Fibroblast of upper back skin (primary cell): ENCODE measurements at places on chromosomes 3 and 15.

- no peak for DNase-seq
Measured at GRCh38 chr15:95958382-95958781, 372.1 kb upstream of the NR2F2 start.

GRCh38 chr3:181565416-181565815 lies 146.3 kb upstream of the SOX2 start:
- no peak for DNase-seq

DNA sequence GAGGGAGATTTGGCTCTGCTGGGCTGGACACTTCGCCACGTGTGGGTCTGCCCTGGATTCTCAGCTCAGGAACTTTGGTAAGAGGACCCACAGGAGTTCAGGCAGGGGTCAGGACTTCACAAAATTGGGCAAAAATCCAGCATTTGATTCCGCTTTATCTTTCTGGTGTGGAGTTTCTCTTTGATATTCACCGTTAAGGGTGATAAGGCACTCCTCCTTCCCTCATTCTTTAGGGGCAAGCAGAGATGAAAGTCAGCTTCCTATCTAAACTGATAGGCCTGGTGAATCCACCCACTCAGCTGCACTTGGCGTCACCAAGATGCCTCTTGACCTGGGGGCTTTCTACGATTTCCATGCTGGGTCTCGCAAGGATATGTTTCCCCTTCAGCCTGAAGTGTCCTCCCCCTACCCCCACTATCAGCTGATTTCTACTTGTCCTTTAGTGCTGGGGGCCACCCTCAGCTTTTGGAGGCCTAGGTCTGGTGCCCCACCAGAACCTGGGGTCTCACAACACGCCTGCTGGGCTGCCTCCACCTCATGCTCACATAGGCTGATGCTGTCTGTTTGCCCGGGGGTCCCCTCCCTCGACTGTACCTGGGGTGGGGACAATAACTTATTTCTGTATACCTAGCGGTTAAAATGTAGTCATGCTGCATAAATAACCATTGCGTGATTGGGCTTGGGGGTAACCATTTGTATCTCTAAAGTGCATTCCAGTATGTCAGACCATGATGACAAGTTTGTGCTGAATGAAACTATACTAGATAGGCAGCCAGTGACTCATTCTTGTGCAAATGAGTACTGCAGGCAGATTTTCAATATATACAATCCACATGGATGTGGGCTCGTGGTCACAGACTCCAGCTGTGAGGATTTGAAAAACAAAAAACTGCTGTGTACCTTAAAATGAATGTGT lies 248.3 kb downstream of the ADAMTS17 start:
- peak; percentile 90 for DNase-seq

- DNase-seq = peak; percentile 73
Measured at GRCh38 chr3:76410762-76411281, 625.5 kb upstream of the ZNF717 start.

DNA sequence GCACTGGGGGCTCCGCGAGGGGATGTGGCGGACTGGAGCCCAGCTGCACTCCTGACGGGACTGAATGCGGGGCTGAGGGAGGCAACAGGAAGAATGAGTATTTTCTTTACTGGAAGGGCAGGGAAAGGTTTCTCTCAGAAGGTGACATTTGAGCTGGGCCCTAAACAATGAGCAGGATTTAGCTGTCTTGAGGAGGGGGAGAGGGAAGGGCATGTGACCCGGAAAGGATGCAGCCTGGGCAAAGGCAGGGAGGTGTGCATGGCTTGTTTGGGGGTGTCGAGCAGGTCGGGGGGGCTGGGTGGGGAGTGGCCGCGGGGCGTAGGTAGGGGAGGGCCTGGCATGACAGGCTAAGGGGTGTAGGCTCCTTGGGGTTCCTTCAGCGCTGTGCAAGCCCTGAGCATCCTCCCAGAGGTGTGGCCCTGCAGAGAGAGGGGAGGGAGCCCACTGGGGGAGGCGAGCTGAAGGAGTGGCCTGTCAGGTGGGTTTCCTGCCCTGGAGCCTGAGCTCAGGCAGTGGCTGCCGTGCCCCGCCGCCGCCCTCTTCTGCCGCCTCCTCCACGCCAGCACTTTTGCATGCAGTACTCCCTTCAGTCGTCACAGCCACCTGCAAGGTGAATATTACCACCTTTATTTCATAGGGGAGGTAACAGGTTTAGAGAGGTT lies 17.2 kb upstream of the ANKDD1A start:
- no peak for DNase-seq

DNA sequence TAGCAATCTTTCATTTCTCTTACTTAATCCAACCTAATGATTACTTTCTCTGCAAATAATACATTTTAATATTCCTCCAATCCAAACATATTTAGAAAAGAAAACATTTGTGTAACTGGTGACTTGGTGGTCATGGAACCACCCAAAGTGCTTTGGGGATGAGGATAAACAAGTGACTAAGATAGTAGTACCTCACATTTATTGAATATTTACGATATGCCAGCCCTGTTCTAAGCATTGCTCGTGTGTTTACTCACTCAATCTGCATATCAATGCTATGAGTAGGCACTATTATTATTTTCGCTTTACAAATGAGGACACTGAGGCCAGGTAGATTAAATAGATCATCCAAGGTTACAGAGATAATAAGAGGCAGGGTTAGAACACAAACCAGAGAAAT lies 189.5 kb downstream of the SHOX2 start:
- DNase-seq = no peak

GRCh38 chr15:75835990-75836958 lies 7.0 kb upstream of the UBE2Q2 start:
- no peak for DNase-seq

GRCh38 chr3:52136513-52136912 lies 17.7 kb downstream of the POC1A start:
- DNase-seq = no peak

GRCh38 chr15:21261965-21262850 lies 178.1 kb downstream of the POTEB3 start:
- no peak for DNase-seq

DNA sequence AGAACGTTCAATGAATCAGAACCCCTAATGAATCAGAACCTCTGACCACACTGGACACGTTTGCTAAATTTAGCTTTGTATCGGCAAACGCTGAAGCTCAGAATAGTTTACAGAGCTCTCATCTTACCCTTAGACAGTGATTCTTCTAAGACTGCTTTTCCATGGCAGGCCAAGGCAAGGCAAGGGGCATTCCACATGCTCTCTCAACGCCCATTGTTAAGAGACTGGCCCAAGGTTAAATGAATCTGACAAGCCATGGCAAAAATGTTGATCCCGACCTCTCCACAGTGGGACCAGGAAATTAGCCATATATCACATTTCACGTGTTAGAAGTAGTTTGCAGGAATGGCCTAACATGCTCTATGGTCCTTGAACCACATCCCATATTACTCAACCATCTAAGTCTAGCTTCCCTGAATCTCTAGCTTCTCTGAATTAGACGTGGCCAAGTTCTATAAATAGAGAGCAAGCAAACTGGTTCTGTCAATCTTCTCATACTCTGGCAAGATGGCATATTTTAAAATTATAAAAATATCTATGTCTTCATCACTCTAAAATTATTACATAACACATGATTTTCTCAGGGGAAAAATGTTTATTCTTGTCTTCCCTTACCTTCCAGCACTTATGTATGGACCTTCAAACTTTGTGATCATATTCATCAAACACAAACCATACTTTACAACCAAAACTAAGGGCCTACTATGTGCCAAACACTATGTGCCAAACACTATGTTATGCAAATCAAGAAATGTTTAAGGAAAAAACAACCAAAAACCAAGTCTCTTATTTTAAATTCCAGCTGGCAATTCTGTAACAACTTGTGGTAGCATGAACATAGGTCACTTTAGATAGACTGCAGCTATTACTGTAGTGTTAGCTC lies 54.3 kb downstream of the AAGAB start:
- peak; percentile 57 for DNase-seq

DNA sequence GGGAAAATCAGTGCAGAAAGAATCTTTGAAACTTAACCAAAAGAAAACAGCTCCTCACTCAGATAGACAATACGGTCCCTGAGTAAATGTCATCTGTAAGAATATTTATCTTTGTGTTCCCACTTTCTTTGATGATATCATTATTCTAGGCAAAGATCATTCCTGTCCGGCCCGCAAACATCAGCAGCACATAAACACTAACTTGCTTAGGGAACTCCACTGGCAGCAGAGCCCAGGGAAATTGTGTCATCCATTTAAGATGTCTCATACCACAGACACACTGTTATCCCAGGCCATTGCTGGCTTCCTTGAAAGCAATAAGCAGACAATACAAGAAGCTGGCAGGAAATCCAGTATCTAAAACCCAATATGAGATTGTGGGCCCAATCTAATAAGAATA lies 20.1 kb upstream of the CD96 start:
- peak; percentile 41 for DNase-seq

- no peak for DNase-seq
Measured at GRCh38 chr3:110620118-110620517, 451.5 kb upstream of the NECTIN3 start.

GRCh38 chr3:193165431-193166120 lies 75.4 kb upstream of the PLAAT1 start:
- no peak for DNase-seq

GRCh38 chr3:149340310-149340933 lies 7.0 kb upstream of the TM4SF18 start:
- peak; percentile 33 for DNase-seq

DNA sequence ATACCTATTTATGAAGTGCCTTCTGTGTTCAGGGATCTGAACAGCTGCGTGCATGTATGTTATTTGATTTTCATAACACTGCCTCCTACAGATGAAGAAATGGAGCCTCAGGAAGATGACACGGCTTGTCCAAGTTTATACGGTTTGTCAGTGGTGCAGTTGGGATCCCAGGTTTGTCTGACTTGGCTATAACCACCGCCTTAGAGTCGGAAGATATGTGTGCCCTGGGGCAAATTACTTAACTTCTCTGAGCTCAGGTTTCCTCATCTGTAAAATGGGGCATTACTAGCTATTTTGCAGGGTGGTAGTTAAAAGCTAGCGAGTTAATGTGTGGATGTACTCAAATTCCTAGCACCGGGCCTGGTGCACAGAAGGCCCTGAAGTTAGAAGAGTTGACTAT lies 54.1 kb upstream of the ANP32A start:
- DNase-seq = no peak

DNA sequence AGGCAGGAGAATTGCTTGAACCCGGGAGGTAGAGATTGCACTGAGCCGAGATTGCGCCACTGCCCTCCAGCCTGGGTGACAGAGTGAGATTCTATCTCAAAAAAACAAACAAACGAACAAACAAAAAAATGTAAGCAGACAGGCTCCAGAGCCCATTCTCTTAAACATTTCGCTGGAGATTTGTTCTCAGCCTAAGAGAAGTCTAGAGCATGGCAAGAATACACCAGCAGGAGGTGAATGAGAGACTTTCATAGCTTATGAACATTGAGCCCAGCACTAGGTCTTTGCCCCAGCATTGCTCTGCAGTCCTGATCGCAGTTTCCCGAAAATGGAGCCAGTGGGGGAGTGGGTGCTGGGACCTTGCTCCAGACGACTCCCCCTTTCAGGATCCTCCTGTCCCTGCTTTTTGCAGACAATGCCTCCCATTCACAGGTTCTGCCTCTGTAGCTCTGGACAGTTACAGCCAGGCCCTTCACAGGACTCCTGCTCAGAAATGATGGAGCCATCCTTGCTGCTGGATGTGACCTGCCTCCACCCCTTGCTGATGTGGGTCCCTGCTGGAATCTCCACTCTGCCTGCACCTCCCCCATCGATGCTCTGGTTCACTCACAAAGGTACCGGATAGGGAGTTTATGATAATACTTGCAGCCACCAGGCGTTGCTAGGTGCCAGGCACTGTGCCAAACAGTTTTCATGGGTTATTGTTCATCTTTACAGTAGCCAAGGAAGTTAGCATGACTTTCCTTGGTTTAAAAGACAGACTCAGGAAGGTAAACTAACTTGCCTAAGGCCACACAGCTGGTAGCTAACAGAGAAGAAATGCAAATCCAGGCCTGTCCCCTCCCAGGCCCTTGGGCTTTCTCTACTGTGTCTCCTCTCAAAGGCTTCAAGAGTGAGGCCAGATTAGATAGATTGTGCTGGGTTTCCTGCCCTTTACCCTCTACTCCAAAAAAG lies 329.7 kb upstream of the TLE3 start:
- DNase-seq = no peak
